ENCODE measurements at places on chromosomes 11 and 22.

DNA sequence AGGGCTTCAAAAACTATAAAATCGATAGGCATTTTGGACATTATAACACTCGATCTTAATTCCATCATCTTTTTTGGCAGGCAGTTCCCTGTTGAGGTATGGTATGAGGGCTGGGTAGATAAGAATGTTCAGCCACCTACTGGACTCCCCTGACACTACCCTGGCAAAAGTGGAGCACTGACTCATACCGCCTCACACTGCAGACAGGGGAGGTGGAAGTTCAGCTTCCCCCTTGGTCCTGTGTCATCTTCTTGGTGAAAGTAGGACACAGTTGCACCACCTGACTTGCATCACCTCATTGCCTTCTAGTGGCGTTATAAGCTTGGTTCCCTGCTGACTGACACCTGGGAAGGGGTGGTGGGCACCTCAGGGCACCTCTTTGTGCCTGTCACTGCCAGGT is 30.4 kb downstream of the PAAF1 start:
- DNase-seq: peak; percentile 47

DNA sequence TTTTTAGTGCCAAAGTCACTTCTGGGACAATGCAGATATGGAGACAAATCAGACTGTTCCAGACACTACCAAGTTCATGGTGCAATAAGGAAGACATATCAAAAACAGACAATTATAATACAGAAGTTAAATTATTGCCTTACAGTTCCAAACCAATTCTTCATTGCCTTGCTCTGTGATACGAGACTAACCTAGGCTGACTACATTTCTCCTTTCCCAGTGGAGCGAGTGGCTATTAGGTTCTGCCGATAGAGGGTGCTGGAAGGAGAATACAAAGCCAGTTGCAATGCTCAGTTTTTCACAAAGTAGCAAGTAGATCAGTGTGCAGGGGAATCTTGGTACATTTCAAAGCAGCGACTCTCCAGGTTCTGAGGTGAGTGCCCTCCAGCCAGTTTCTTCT is 67.8 kb downstream of the FAM168A start:
- no peak for DNase-seq

DNA sequence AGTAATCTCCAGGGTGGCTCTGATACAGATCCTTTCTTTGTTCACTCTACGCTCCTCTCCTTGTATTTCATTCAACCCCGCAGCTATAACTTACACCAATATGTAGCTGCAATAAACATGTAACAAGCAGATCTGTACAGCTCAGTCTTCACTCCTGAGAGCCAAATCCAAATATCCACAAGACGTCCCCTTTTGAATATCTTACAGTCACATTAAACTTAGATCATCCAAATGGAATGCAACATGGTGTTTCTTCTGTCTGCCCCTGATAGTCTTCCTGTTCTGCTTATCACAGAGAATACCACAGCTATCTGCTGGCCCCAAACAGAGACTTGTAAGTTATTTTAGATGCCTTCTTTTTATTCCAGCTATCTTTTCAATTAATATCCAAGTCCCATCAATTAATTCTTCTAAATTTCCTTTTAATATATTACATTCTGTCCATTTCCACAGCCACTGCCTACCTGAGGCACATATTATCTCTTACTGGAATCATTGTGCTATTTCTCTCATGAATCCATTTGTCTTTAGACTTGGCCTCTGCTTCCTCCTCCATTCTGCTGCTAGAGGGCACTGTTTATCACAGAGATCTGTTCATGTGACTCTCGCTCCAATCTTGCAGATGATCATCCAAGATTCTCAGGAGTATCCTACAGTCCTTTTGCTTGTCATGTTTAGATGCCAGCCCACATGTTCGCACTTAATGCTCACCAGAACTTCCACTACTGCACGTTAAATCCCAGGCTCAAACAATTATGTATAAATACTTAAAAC is 908.6 kb downstream of the NTM start:
- peak; percentile 59 for DNase-seq

- DNase-seq: no peak
Observed at GRCh38 chr22:18091478-18091877, 13.7 kb downstream of the PEX26 start.
